ENCODE measurements at places on chromosomes 7 and 10. TPM values are rescaled to one million over a fixed set of nuclear protein-coding genes. Genes with fewer than 3 reads are reported as not detected.

The DGKI gene
- 0.19 TPM for total RNA-seq

The ABCC2 gene
- 103 TPM for total RNA-seq

The PFKP gene
- total RNA-seq = 513 TPM

The SUN3 gene
- not detected for total RNA-seq

The CASTOR2 gene
- 3.6 TPM for total RNA-seq

The PCLO gene
- 1.5 TPM for total RNA-seq

The MRC1 gene
- 0.02 TPM for total RNA-seq

The AGR2 gene
- total RNA-seq = 133 TPM

The WNT8B gene
- not detected for total RNA-seq

The OR2A1 gene
- not detected for total RNA-seq

The CALCR gene
- not detected for total RNA-seq

The PLAU gene
- total RNA-seq = 124 TPM

The MBLAC1 gene
- total RNA-seq = 3.0 TPM

The HOXA1 gene
- total RNA-seq = 2.1 TPM

The PTPRE gene
- 3.5 TPM for total RNA-seq

The ZNF679 gene
- not detected for total RNA-seq

The GRID1 gene
- total RNA-seq = 0.29 TPM

The PTPN12 gene
- total RNA-seq = 98.5 TPM

The PTN gene
- not detected for total RNA-seq

The PIK3CG gene
- not detected for total RNA-seq

The MRLN gene
- not detected for total RNA-seq

The TMEM196 gene
- not detected for total RNA-seq

The OR2A5 gene
- total RNA-seq = not detected

The ZEB1 gene
- 9.2 TPM for total RNA-seq

The CREB5 gene
- total RNA-seq = 5.0 TPM

The MBL2 gene
- total RNA-seq = not detected

The MACROH2A2 gene
- 23.6 TPM for total RNA-seq

The CYP26C1 gene
- not detected for total RNA-seq

The LLCFC1 gene
- total RNA-seq = not detected

The GNAT3 gene
- not detected for total RNA-seq

The TCTN3 gene
- total RNA-seq = 41.2 TPM

The KLF6 gene
- total RNA-seq = 123 TPM

The CC2D2B gene
- 0.44 TPM for total RNA-seq

The NACAD gene
- 0.25 TPM for total RNA-seq

The PRKCQ gene
- 4.1 TPM for total RNA-seq

The SFRP4 gene
- total RNA-seq = 4.3 TPM

The DNAJC30 gene
- total RNA-seq = 10.6 TPM

The MYL10 gene
- not detected for total RNA-seq

The NKX1-2 gene
- total RNA-seq = 0.05 TPM

The PCGF5 gene
- 45.0 TPM for total RNA-seq

The JCAD gene
- 22.0 TPM for total RNA-seq

The CDC14C gene
- 0.03 TPM for total RNA-seq

The CACNA2D1 gene
- total RNA-seq = 7.1 TPM

The CYP3A4 gene
- 0.10 TPM for total RNA-seq

The FKBP6 gene
- total RNA-seq = not detected

The PLEKHS1 gene
- total RNA-seq = 0.06 TPM

The ITPRID1 gene
- total RNA-seq = not detected

The LRRC18 gene
- total RNA-seq = not detected

The GOLGA7B gene
- 3.4 TPM for total RNA-seq

The PILRA gene
- 3.6 TPM for total RNA-seq

The PLPP4 gene
- 0.11 TPM for total RNA-seq

The MYH16 gene
- 0.35 TPM for total RNA-seq

The PNLIPRP1 gene
- not detected for total RNA-seq

The FAM25G gene
- 0.73 TPM for total RNA-seq

The CPED1 gene
- total RNA-seq = not detected

The MICALL2 gene
- total RNA-seq = 21.8 TPM

The CHST15 gene
- total RNA-seq = 7.1 TPM
